ENCODE measurements at places on chromosomes 7 and 10.

DNA sequence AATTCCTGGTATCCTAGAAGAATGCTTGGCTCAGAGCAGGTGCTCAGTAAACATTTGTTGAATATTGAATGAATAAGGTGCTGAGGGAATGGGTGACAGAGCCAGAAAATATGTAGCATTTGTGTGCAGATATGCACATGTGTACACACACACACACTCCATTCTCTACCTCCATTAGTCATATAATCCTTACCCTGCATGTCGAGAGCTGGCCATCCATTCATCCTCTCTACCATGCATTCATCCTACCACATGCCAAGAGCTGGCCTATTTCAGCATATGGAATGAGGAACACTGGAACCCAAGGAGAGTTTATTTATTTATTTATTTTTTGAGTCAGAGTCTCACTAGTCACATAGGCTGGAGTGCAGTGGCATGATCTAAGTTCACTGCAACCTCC lies 284.8 kb downstream of the PLXNA4 start:
- no peak for DNase-seq

DNA sequence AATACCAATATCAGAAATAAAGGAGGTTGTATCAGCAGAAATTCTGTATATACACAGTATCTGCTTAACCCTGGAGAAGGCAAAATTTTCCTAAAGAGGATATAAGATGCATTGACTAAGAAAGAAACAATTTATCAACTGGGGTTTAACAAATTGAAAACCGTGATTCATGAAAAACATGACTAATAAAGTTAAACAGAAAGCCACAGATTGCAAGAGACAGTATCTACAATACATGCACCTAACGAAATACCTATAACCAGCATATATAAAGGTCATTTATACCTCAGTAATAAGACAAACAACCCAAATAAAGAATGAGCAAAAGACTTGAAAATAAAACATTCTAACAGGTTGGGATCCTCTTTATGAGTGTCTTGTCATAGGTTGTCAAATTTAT lies 101.8 kb downstream of the IQUB start:
- DNase-seq, result no peak

DNA sequence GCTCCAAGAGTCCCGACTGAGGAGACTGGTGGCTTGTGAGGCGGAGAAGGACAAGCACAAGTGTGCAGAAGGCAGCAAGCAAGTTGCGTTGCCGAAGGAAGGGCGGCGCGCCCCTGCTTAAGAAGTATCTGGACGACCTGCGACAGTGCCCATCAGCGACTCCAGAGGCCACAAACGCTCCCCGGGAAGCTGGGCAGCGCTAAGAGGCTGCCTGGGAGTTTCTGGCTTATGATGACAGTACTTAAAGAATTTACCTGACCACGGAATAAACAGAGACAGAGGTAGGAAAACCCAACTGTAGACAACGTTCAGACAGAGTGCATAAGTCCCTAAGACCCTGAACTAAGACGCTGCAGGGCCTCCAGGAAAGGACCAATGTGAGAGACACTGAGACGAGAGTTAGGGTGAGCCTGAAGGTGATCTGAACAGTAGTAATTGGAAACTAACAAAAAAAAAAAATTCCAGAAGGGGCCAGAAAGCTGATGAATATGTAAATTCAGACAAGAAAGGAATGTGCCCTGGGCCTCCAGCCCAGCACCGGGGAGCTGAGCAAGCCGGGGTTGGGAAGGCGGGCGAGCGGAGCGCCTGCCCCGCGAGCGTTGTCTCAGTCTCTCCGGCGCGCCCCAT lies 1.0 kb downstream of the OSBPL3 start:
- no peak for DNase-seq

DNA sequence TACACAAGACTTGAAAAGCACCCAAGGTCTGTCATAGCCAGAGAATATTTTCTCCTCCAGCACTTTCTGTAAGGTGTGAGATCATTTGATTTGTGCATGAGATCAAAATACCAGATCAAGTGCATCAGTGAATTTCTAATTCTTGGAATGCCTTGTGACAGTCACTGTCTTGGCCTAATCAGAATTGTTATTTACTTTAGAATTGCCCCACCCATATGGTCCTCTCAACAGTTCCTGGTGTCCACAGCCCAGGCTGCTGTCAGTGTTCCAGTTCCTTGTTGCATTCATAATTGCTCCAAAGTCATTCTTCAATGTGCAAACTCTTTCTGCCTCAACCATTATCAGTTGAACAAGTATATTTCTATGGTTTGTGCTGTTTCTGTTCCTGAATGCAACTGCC lies 770.2 kb downstream of the NRG3 start:
- DNase-seq, result no peak

DNA sequence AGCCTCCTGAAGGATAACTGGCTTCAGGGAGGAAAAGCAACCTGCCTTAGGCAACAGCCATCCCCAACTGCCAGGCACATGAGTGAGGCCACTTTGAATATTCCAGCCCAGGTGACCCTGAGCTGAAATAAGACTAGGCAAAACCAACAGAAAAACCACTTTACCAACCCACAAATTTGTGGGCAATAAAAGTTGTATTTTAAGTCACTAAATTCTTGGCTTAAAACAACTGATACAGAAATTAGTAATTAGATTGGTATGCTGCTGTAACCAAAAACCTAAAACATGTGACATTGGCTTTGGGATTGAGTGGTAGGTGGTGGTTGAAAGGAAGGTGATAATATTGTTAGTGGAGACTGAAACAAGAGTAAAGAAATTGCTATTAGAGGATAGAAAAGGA lies 39.9 kb downstream of the ABCB4 start:
- no peak for DNase-seq

GRCh38 chr7:17444673-17445072 lies 146.2 kb downstream of the AHR start:
- no peak for DNase-seq

DNA sequence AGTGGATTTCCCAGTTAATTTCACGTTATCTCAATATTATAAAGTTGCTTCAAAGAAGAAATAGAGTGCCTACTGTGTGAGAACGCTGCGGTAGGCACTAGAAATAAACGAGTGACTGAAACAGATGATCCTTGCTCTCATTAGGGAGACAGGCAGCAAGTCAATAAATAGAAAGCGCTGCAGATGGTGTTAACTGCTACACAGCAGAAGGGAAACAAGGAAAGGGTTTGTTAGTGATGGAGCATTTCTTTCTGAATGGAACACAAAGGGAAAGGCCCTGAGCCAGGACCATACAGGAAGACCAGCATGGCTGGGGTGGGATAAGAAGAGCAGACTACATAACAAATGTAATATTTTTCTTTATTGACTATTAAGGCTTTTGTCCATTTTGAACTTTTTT lies 235.2 kb downstream of the MALRD1 start:
- DNase-seq, result no peak

GRCh38 chr7:108613949-108614381 lies 44.3 kb downstream of the DNAJB9 start:
- no peak for DNase-seq

DNA sequence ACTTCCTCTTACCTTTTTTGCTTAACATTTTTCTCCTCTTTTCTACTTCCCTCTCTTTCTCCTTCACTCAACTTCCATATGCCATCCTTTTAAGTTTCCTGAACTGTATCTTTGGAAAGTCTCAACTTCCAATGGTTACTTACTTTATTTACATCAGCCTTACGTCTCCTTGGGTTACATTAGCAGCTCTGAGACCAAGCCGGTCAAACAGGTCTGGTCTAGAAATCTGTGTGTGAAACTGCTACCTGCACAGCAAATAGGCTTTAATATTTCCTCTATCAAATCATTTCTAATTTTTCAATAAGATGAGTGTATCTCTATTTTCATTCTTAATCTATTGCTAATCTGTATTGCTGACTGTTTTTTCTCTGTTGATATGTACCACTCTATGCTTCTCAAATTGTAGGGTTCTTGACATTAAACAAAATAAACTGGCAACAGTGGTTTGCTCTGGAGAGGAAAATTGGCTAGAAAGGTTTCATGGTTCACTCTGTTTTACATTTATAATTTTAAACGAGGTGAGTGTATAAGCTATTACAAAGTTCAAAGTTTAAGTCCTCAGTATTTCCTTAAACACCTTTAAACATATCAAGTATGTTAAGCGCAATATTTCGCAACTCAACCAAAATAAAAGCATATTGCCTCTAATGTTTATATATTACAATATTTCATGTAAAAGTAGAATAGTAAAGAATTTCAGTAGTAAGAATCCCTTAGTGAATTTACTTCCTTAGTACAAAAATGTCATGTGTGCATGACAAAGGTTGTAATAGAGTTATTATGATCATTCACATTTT lies 3.6 kb upstream of the SEMA3C start:
- DNase-seq, result no peak

- no peak for DNase-seq
Measured at GRCh38 chr10:59243611-59244195, 67.3 kb downstream of the PHYHIPL start.

GRCh38 chr10:93074597-93075368 lies 1.1 kb downstream of the CYP26A1 start:
- no peak for DNase-seq

GRCh38 chr10:49552277-49552676 lies 13.4 kb upstream of the ERCC6 start:
- DNase-seq, result no peak

GRCh38 chr7:136138991-136139390 lies 161.8 kb upstream of the MTPN start:
- no peak for DNase-seq

- DNase-seq, result no peak
Measured at GRCh38 chr10:107244122-107244521, 79.6 kb upstream of the SORCS1 start.

DNA sequence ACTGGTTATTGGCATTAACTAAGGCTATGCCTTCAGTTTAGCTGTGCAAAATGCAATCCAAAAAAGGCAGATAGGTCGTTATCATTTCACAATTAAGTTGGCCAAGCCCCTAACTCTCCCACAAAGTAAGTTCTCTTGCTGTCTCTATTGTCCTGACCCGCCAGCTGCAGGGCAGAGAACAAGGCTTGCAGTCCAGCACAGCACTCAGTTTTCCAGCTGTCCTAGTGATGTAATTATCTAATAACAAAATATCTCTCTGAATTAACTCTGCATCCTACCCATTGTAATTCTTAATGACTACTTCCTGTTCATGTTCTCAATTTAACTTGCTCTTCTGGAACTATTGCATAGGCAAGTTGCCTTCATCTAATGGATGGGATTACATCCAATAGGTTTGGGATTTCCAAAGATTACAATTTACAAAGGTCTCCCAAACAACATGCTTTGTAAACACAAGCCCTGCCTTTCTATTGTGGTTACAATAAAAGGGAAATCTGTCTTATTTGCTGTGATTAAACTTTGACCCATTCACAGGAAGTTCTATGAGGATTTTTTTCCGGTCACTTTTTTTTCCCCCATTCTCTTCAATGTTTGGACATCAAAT lies 55.2 kb downstream of the CDK6 start:
- no peak for DNase-seq

- no peak for DNase-seq
Measured at GRCh38 chr10:373015-373414, 237.8 kb downstream of the ZMYND11 start.

- no peak for DNase-seq
Measured at GRCh38 chr10:126070476-126071215, 174.3 kb downstream of the FANK1 start.

All from KBM-7 (cell line).